Caki2 (cell line): ENCODE measurements at places on chromosomes 7 and 10. TPM values are rescaled to one million over a fixed set of nuclear protein-coding genes. Genes with fewer than 3 reads are reported as not detected.

The TNPO3 gene
- 50.5 and 56.6 TPM in 2 replicates for total RNA-seq

The FAM24A gene
- not detected in 2 replicates for total RNA-seq

The PIK3CG gene
- not detected in 2 replicates for total RNA-seq

The BTBD16 gene
- total RNA-seq = 0.14 and 0.88 TPM in 2 replicates

The SDK1 gene
- total RNA-seq = 8.7 and 9.1 TPM in 2 replicates

The PNLIPRP1 gene
- not detected in 2 replicates for total RNA-seq

The LRGUK gene
- total RNA-seq = not detected in 2 replicates

The SAMD9L gene
- 0.17 and 1.0 TPM in 2 replicates for total RNA-seq

The ATOH7 gene
- not detected in 2 replicates for total RNA-seq

The C10orf67 gene
- 0.07 and 0.14 TPM in 2 replicates for total RNA-seq

The SMKR1 gene
- 0.34 TPM in 1 of 2 replicates, not detected in the other for total RNA-seq

The NT5C2 gene
- 24.6 and 30.0 TPM in 2 replicates for total RNA-seq
